Fibroblast of skin of scalp (primary cell): ENCODE measurements at places on chromosomes 1 and 21.

GRCh38 chr21:45169682-45170081 lies 95.3 kb downstream of the ADARB1 start:
- DNase-seq, result no peak

DNA sequence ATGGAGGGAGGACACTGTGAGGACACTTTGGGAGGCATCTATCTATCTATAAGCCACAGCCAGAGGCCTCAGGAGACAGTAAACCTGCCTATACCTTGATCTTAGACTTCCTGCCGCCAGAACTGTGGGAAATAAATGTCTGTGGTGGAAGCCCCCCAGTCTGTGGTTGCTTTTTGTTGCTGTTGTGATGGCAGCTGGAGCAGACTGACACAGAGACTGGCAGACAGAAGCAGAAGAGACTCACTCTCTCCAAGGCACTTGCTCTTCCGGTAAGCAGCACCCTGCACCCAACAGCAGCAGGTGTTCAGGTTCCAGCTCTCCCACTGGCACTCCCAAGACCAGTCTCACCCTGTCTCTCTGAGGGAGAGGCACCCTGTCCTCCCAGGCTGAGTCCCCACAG lies 297.6 kb downstream of the TTLL7 start:
- no peak for DNase-seq

DNA sequence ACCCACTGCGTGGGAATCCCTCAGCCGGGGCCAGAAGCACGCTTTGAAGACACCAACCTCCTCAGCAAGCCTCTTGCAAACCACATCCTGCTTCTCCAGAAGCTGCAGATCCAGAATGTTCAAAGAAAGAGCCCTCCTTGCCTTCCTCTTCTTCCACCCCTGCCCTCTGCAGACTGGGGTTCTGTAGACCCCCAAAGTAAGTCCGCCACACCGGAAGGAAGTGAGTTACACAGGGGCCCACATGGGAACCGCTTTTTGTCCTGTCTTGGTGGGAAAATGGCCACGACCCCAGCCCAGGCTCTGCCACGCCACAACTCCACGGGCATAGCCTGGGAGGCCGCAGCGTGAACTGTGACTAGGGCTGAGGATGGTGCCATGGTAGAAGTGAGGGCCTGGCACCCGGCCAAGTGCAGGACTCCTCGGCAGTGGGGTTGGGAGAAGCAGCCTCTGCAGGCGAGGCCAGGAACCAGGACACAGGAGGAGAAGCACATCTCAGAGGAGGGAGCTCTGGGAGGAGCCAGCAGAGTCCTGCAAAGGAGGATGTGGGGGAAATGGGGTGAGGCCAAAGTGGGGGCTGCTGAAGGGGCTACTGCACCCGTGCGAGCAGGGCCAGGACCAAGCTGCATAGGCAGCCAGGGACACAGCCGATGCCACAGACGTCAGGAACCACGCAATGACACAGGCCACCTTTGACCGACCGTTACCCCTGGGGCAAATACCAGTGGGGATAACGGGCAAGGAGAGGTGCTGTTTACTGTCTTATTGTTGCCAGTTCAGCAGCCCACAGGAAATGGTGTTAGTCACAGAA lies 30.9 kb downstream of the PDE9A start:
- no peak for DNase-seq

DNA sequence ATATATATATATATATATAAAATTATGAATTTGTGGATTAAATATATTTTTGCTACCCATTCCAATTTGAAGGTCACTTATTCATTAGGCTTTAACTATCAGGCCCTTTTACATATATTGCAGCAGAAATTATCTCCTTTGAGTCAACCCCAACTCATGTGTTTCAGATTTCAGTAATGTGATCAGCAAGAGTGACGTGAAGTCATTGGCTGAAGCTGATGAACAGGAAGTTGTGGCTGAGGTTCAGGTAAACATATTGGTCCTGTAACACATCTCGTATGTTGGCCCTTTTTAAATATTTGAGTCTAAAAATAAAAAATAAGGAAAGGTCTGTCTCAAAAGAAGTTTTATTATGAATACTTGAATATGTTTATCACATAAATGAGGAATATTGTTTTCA lies 8.5 kb downstream of the VPS45 start:
- DNase-seq, result no peak

DNA sequence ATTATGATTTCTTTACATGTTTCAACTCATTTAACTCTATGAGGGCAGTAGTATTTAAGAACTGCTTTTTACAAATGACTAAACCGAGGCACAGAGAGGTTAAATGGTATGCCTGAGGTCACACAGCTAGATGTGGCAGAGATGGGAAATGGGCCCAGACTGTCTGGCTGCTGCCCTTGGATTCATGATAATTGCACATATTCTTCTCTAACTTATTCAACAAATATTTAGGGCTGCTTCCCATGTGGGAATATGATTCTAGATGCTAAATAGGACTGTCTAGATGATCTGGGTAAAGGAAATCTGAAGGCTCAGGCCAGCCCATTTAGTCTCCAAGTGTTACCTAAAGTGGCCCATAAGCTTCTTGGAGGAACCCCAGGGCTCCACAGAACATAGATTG lies 26.2 kb downstream of the C8A start:
- DNase-seq, result no peak

- no peak for DNase-seq
Measured at GRCh38 chr21:44286716-44287632, 1.3 kb downstream of the AIRE start.

DNA sequence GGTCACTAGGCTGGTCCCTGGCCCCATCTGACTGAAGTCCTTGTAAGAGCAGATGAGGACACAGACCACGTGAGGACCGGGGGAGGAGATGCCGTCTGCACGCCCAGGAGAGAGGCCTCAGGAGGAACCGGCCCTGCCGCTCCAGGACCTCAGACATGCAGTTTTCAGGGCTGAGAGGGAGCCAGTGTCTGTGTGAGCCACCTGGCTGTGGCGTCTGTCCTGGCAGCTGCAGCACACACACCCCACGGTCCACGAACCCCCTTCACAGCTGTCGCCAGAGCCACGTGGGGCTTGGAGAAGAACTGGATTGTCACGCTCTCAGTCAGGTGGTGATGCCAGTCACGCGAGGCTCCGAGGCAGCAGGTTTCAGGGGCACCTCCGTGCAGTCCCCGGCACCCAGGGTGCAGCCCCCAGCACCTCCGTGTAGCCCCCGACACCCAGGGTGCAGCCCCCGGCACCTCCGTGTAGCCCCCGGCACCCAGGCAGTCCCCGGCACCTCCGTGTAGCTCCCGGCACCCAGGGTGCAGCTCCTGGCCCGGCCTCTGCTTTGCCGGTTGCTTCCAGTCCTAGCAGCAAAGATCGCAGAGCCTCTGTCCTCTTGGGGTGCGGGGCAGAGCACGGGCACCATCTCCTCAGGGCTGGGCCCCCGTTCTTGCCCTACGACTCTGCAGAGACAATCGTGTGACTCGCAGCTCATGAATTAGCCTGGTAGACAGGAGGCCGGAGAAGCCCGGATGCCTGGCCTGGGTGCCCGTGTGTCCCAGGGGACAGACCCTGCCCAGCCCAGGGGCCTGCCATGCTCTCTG lies 19.0 kb upstream of the SUMO3 start:
- DNase-seq, result peak; percentile 31
